ENCODE measurements at places on chromosomes 3 and 15.
A peak's percentile ranks its signal among the peaks of the same experiment; 100 is the strongest.

GRCh38 chr15:31273258-31273941, 53.2 kb upstream of the KLF13 start:
- no peak for DNase-seq

GRCh38 chr15:80581976-80582375, 113.1 kb upstream of the ABHD17C start:
- DNase-seq, result no peak

DNA sequence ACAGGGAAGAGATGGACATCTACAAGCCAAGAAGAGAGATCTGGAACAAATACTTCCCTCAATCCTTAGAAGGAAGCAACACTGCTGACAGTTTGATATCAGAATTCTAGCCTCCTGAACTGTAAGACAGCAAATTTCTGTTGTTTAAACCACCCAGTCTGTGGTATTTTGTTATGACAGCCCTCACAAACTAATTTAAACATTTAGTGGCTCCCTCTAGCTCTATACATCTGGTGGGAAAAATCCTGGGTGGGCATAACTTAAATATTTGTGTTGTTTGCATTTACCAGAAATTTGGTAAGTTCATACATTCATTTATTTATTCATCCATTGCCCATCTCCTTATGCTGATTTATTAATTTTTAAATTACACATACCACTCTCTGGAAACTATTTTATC, 62.5 kb upstream of the GSK3B start:
- no peak for DNase-seq

DNA sequence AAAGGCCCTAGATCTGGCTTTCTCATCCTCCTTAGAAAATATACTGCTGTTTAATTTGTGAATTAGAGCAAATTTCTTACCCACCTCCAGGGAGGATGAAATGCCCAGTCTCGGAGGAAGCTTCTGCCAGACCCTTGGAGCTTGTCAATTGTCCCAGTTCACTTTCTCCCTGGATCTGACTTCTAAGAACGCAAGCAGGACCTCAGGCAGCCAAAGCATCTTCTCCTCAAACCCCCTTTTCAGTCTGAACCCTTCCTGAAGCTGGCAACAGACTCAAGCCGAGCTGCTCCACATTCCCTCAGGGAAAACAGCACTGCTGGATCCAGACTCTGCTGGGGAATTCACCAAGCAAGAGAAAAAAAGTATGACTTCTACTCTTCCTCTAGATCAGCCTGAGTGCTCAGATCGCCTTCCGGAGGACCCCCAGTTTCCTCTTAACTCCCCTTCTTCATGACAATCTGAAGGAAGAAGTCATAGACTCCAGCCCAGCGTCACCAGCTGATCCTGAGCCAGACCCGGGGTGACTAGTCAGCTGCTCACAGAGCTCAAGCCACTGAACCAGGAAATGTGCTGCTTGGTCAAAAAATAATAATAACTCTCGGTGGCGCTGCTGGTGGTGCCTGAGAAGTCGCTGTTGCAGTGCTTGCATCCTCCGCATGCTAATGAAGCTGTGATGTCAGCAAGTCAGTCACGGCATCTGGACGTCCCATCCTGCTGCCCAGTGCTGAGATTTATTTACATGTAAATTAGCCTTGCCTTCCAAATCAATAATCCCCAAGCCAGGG, at the start of gene PRICKLE2:
Gene PRICKLE2 (minus strand): TSS at position 641 of the 785 bp plus-strand sequence. CDS start 26,539 bp downstream, outside the sequence.
- DNase-seq, result no peak

DNA sequence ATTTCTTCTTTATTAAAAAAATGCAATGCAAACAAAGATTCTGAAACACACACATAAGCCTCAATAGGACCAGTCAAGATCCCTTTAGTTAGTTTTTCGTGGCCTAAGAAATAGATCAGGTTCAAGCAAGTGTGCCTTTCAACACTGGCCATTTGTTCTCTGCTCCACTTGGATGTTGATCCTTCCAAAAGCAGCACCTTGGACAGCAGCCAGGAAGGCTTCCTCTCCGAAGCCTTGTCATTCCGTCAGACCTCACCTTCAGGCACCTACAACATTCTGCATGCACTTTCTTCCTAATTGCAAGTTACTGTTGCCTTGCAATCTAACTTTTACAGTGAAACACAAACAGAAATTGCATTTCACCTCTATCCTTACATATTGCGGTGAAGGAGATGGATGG, 155.9 kb upstream of the FEZF2 start:
- no peak for DNase-seq

- DNase-seq, result peak; percentile 6
Observed at GRCh38 chr3:38119821-38120692, 16.9 kb downstream of the ACAA1 start.

DNA sequence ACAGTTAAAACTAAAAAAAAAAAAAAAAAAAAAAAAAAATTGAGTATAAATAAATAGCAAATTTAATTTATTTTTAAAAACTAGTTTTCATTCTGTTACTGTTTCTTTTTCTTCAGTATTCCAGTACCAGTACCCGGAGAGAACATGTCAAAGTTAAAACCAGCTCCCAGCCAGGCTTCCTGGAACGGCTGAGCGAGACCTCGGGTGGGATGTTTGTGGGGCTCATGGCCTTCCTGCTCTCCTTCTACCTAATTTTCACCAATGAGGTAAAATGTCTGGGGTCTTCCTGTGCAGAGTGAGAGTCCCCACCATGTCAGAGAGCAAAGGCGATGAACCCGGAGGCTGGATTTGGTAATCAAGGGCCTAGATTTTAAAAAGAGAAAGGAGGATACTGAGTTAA, 4.4 kb downstream of the TMEM43 start:
- DNase-seq, result no peak

DNA sequence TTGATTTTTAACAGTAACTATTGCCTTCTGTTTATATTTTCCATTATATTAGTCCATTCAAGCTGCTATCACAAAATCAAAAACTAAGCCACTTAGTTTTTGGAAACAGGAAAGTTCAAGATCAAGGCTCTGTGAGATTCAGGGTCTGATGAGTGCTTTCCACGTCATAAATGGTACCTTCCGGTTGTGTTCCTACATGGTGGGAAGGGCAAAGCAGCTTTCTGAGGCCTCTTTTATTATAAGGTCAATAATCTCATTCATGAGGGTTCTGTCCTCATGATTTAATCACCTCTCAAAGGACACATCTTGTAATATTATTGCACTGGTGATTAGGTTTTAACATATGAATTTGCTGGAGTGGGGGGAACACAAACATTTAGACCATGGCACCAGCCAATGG, 152.0 kb downstream of the VGLL3 start:
- DNase-seq, result no peak

DNA sequence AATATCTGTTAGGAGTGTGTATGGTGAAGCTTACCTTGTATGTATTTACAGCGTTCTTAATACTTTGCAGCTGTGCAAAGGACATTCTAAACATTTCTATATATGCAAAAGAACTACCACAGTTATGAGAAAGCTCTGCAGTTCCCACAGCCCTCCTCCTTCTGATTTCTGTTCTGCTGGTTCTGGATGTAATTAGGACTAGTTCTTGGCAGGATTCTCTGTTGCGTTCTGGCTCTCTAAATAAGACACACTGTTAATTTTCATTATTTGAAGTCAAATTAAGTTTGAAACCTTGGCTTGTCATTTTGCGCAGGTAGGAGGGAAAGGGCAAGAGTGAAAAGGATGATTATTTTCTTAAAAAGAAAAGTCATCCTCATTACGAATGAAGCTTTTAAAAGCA, 76.4 kb downstream of the FNDC3B start:
- no peak for DNase-seq

- no peak for DNase-seq
Observed at GRCh38 chr15:55037071-55037470, 159.7 kb downstream of the RSL24D1 start.

DNA sequence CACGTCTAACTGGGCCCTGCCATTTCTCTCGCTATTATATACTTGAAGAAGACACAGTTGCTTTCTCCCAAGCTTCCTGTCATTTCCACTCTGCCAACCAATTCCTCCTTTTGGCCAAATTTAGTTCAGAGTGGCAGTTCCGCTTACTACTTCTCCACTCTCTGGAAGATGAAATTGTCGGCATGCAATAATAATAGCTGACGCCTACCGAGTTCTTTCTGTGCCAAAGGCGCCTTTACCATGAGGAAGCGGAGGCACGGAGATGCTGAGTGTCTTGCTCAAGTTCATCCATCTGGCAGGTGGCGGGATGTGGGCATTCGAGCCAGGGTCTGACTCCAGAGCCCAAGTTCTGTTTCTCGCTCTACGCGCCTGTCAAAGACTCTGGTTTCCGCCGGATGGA, 14.6 kb upstream of the NRROS start:
- no peak for DNase-seq

- DNase-seq, result no peak
Observed at GRCh38 chr3:104632521-104632920, 734.2 kb upstream of the ALCAM start.

DNA sequence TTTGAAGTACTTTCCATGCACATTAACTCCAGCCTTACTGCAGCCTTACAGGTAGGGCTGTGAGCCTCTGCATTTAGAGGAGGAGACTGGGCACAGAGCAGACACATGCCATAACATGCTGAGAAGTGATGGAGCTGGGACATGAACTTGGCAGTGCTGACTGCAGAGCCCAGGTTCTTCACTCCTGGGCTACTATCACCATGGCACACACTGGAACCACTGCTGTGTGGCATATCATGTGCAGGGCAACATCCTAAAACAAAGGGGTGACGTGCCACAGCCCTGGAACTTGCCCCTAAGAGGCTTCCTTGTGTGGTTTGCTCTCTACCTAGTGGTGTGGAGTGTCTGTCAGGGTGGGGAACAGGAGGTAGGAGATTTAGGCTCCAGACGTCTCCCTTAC, 25.4 kb downstream of the EHD4 start:
- no peak for DNase-seq

DNA sequence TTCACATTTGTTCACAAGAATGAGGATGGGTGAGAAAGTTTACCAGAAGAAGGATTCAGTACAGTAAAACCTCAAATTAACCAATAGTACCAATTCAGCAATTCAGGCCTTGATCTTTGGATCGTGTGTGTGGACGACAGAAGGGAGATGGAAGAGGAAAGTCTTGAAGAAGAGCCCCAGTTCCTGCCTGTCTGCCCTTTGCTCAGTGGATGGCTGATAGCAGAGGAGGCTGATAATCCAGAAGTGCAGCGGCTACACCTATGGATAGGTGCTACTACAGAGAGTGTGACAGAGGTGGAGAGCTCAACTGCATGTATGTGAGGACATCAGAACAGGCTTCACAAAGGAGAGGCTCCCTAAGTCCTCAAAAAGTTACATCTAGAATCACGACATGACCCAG, 29.2 kb upstream of the PLXND1 start:
- DNase-seq, result no peak

- no peak for DNase-seq
Observed at GRCh38 chr15:27864086-27864485, 235.0 kb downstream of the OCA2 start.

DNA sequence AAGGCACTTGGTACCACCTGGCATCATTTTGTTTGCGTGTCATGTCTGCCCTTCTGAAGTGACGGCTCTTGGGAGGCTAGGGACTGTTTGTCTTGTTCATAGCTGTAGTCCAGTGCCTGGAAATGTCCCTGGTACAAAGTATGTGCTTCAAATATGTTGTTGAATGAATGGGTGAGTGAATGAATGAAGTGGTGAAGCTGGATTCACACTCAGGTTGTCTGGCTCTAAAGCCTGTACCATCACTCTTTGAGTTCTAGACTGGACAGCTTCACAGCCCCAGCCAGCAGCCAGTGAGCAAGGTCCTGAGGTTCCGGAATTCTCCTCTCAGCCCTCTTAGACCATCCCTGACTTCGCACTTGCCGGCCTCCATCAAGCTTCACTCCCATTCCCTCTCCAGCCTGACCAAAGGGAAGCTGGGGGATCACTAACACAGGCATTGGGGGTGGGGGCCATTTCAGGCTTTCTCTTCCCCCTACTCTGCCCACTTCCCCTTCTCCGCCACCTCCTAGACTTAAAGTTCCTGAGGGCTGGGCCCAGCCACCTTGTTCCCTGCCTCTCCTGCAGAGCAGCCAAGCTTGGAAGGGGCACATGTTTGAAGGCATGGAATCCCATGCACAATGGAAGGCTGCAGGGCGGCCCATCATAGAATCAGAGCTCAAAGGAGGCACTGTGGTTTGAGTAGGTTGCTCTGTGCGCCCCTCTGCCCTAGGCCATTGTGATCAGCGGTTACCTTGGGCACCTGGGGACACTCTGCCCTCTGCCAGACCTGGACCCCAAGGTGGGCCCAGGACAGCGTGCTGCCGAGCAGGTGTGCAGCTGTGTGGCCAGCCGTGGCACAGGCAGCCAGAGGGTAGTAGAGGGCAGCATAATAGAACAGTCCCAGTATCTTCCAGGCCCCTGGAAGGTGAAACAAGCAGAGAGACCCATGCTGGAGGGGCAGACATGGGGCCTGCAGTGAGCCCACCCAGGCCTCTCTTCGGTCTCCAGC, 7.7 kb downstream of the STRA6 start:
- DNase-seq, result no peak

DNA sequence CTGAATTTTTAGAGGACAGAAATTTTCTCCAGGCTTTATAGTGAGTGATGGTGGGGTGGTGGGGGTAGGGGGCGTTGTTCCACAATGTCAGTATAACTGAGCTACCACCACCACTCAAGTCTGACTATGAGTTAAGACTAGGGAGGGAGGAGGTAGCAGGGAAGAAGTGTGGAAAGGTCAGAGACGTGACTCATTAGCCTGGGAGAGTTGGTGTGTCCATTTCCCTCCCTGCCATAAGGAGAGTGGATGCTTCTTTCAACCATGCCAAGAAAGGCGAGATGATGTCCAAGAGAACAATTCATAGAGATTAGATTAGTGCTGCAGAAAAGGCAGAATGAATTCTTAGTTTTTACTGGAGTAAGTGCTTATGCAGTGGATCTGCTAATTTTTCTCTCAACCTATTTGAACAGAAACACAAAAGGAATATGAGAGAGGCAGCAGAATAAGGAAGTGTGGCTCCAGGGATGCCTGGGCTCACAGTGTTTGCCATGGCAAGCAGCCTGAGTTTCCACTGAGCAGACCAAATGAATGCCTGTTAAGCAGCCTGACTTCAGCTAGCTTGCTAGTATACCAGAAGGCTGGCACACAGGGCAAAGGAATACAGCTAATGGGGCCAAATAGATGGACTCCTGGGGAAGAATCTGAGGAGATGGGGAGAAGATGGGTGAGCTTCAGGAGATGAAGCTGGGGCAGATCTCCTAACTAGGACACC, 708.9 kb downstream of the NTRK3 start:
- DNase-seq, result no peak

- DNase-seq, result no peak
Observed at GRCh38 chr15:68377766-68378165, 54.2 kb downstream of the ITGA11 start.

GRCh38 chr3:173653781-173654180, 256.2 kb downstream of the NLGN1 start:
- no peak for DNase-seq

DNA sequence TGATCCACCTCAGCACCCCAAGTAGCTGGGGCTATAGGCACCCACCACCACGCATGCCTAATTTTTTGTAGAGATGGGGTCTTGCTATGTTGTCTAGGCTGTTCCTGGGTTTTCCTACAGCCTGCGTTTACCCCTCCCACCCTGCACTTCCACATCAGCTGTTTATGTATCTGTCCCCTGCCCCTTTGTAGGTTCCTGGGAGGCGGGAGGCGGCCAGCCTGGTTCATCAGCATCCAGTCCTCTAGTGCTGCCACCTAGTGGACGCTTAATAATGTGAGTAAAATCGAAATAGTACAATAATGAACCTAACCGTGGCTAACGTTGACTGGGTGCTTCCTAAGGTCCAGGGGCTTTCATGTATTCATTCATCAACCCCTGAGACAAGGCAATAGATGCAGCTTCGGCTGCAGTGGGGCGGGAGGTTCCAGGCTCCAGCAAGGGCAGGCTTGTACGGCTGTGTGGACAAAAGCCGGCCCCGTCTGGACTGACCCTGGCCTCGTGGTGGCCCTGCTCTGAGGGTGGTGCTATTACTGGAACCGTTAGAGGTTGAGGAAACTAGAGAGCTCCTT, 1.2 kb upstream of the LCTL start:
- peak; percentile 40 for DNase-seq

GRCh38 chr15:62059816-62060112, 483 bp downstream of the VPS13C start:
- peak; percentile 62 for DNase-seq
